Left forelimb (tissue), 1 donor: ENCODE measurements at places on chromosomes 6 and 20.

- DNase-seq: no peak
Measured at GRCh38 chr20:1825507-1825906, 69.7 kb upstream of the SIRPA start.

DNA sequence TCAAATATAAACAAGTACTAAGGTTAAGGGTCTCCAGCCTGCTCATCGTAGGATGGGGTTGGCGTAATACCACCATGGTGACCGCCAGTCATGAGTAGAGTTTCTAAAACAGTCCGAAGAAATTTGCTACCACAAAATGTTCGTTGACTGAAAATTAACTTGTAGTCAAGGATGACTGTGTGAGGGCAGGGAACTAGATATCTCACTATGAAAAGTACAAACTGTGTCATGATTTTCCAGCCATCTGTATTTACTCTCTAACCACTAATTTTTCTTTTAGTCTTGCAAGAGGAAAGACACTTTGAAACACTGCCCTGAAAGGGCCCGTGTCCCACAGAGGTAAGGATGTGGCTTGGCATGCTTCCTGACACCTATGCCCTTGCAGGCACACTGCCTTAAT, 99.7 kb downstream of the IRF4 start:
- no peak for DNase-seq

GRCh38 chr6:108587258-108588059, 26.7 kb downstream of the FOXO3 start:
- DNase-seq: no peak

DNA sequence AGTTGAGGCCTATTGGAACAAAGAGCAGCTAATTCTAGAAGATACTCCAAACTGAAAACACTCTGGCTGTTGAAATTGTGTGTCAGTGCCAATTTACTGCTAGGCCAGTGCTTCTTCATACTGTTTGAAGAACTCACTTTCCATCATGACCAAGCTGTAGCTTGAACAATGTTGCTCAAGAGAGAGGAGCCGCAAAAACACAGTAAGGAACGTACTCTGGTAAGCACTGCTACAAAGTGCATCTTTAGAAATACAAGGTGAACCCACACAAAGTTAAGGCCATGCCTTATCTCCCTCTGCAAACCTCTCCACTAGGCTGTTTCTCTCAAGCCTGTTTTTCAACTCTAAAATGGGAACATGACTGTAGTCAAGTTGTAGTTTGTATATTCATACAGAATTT, 74.5 kb upstream of the TULP1 start:
- no peak for DNase-seq

GRCh38 chr6:114007516-114007915, 36.6 kb upstream of the HDAC2 start:
- no peak for DNase-seq

GRCh38 chr20:41329435-41330342, 10.9 kb upstream of the LPIN3 start:
- no peak for DNase-seq

GRCh38 chr6:135537741-135538301, 40.3 kb upstream of the AHI1 start:
- DNase-seq: no peak

DNA sequence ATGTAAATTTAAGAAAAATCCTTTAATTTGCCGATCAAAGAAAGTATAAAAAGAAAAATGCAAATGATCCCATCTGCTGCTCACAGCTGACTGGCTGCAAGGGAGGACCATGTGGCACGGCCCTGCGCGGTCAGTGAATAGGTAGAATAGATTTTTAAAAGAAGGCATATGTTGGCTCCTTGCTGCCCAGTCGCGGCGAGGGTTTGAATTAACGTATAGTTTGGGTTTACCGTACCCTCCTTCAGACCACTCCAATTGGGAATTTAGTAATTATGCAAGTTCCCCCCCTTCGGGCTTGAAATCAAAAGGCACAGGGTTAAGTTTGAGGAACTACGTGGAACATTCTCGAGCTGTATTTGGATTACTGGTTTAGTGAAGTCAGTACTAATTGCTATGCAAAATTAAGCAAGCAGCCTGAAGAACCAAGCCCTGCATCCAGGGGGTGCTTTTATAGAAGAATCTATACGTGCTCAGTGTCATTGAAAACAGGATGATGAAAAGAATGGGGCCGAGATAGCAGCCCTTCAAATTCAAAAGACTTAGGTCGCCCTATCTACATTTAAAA, 1.1 kb upstream of the BEND3 start:
- DNase-seq: no peak

DNA sequence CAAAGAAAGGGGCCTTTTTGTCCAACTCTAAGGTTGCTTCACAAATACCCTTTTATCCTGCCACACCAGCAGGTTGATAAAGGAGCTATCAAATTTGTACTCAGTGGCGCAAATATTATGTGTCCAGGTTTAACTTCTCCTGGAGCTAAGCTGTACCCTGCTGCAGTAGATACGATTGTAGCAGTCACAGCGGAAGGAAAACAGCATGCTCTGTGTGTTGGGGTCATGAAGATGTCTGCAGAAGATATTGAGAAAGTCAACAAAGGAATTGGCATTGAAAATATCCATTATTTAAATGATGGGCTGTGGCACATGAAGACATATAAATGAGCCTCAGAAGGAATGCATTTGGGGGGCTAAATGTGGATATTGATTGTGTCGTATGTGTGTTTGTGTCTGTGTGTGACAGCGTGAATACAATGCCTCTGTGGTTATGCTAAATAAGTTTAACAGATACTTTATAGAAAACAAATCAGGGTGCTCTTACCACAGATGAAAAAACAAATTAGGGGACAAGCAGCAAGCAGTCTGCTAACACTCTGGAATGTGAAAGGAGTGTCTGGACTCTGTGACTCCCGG, 33.6 kb downstream of the HM13 start:
- DNase-seq: no peak

GRCh38 chr6:137486416-137486815, 7.8 kb downstream of the OLIG3 start:
- no peak for DNase-seq

DNA sequence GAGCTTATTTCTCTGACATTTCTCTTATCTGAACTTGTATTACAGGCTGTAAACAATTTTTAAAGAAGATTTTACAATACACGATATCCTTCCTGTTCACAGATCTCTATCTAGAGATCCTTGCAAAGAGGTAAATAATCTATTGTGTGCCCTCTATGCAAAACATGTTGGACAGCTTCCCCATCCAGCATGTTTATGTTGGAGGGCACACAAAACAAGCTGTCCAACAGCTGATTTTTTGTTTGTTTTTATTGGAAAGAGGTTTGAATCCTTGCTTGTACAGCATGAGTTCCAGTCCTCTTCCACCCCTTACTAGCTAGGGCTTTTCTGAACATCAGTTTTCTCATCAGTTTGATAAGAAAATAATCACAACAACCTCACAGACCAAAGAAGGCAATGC, 62.3 kb upstream of the SYNDIG1 start:
- DNase-seq: no peak

GRCh38 chr6:70593118-70593486, 26.4 kb downstream of the SDHAF4 start:
- no peak for DNase-seq

DNA sequence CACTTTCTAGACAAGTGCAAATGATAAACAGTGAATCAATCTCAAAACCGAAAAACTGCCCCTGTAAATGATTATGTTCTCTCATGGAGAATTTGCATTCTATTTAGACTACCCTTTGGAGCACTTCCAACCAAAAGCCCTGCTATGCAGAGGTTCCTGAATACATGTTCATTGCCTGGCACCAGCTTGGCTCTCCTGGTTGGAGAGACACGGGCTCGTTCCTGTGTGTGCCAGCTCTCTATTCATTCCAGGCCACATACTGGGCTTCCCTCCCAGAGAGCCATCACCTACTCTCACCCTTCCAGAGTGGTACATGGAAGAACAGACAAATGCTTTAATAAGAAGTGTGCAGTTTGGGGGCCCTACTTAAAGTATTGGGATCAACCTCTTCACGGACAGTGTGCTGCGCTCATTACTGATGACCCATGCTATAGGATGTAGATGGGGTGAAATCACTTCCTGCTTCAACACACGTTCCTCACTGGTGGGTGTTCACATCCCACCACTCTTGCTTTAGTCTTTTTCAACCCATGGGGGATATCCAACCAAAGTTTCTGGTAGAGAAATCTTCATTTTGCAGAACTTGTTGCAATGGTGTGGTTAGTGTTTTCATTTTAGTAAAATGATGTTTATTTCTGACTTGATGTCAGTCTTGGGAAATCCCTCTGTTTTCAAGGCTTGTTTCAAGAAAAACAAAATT, 38.5 kb upstream of the NAA20 start:
- DNase-seq: no peak

DNA sequence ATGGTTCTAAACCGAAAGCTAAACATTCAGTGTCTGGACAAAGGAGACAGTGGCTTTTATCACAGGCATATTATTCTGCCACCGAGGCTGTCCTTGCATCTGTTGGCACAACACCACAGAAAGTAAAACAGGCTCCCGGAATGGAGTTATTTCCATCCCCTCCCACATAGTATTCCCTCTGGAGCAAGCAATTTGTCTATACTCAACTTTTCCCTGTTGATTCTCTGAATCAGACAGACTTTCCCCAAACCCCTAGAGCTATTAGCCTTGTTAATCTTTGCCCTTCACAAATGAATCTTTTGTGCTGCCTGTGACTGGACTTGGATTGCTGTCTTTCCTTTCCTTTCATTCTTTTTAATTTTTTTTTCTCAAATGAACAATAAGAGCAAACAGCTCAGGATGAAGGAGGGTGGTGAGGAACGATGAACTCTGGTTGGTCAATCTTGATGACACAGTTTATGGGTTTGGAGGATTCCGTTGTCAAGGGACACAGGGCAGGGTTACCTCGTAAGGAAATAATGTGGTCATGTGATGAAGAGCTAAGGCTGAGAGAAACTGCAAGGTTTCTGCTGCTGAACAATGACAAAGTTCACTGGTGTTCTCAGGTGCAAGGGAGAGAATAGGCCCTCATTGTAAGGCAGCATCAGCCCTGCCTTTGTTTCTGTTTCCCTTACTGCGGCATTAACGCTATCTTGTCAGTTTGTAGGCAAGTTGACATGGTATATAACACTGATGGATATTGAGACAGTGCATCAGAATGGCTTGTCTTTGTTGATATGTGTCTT, 275.0 kb upstream of the BMP2 start:
- no peak for DNase-seq

DNA sequence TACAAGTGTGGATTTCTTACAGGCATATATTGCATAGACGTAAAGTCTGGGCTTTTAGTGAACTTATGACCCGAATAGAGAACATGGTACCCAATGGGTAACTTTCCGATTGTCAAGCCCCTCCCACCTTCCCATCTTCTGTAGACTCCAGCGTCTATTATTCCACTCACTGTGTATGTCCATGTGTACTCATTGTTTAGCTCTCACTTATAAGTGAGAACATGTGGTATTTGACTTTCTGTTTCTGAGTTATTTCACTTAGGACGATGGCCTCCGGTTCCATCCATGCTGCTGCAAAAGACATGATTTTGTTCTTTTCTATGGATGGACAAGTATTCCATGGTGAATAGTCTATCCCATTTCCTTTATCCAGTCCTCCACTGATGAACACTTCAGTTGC, 306.4 kb downstream of the CD83 start:
- no peak for DNase-seq

DNA sequence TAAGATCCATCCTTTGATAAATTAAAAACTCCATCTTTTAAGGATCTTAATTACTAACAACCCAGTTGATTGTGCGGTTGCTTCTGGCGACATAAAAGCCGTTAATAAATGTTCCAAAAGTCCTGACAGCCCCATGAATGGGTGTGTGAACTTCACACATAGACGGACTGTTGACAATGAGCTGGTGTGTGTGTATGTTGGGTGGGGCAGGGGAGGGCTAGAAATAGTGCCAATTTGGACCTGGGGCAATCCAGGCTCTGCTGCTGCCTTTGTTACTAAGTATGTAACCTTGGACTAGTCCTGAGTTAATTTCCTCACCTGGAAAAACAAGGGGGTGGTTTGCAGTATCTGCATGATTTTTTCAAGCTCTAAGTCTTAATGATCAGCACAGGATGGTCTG, 4.2 kb downstream of the MAS1 start:
- no peak for DNase-seq

DNA sequence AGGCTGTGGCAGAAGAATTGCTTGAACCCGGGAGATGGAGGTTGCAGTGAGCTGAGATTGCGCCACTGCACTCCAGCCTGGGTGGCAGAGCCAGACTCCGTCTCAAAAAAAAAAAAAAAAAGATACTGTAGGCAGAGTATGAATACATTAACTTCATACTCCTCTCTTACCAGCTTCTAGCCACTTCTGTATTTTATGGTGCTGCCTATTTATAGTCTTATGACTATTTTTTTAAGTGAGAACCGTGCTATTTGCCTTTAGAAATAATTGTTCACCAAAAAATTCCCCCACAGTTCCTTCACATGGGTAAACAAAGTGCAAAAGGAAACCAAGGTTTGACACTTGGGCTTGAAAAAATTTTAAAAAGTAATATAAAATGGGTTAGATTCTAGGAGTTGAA, 1.5 kb upstream of the SNRNP48 start:
- no peak for DNase-seq

GRCh38 chr20:4190792-4191519, 175.6 kb upstream of the RNF24 start:
- no peak for DNase-seq

DNA sequence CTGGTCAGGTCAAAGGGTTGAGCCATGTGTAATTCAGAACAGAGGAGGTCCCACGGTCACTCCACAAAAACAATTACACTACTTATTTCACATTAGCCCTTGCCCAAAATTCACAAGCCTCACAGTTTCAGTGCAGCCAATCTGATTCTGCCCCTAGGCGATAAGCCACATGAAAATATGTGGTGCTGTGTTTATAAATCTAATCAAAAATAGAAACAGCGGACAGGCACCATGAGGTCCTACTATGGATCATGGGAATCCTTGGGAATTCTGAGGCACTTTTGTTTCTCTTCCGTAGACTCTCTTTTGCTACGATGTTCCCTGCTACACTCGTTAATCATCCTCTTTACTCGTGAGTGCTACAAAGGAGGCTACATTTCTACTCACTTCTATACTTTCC, 476.1 kb downstream of the TFAP2A start:
- DNase-seq: no peak

- no peak for DNase-seq
Measured at GRCh38 chr6:55666037-55666436, 87.0 kb upstream of the HMGCLL1 start.

- DNase-seq: no peak
Measured at GRCh38 chr20:32463642-32464400, 105.7 kb downstream of the ASXL1 start.

GRCh38 chr6:168035661-168036545, 38.4 kb downstream of the KIF25 start:
- DNase-seq: no peak

DNA sequence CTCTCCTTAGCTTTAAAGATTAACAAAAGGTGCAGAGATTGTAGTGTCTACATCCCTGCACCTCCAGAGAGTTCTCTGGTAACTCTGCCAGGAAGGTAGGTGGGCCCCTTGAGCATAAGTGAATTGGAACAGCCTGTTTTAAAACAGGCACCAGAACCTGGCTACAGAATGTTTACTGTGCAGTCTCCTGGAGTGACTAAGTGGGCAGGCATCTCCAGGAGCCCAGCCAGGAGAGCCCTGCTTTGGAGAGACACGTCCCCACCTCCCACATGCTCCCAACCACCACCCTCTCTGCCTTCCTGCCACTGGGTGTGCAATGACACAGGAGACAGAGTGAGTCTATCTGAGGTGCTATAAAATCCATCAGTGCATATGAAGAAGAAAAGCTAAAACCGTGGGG, 110.3 kb upstream of the EYA4 start:
- DNase-seq: no peak
